ENCODE measurements at places on chromosomes 16 and 17.

GRCh38 chr16:53864819-53865493, 161.0 kb downstream of the FTO start:
- DNase-seq, result no peak

GRCh38 chr16:52492789-52493357, 54.1 kb downstream of the TOX3 start:
- no peak for DNase-seq

DNA sequence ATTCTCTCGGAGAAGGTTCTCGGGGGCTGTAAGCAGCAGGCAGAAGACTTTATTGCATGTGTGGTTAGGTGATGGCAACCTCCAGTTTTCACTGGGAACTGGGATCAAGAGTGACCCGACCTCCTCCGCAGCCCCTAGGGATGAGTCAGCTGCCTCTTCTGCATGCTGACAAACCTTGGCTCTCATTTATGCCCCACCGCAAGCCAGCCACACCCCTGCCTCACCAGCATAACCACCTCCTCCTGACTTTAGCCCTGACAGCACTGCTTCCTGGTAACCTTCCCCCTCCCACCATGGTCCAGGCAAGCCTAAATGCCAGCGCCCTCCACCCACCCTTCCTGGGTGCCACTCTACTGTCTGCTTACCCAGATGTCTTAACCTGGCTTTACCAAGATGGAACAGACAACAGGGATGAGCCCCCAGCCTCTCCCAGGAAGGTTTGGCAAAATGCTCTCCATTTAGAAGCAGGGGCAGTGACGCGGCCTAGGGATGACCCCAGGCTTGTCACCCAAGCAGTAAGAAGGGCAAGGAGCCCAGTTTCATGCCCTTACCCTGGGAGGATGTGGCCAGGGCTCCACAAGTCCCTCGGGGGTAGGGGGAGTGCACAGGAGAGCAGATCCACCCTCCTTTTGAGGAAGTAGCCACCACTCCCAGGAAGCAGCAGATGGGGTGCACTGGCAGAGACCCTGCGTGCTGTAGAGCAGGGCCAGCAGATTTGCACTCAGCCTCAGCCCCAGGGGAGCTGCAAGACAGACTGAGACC, 73.5 kb downstream of the GOSR1 start:
- DNase-seq, result no peak

DNA sequence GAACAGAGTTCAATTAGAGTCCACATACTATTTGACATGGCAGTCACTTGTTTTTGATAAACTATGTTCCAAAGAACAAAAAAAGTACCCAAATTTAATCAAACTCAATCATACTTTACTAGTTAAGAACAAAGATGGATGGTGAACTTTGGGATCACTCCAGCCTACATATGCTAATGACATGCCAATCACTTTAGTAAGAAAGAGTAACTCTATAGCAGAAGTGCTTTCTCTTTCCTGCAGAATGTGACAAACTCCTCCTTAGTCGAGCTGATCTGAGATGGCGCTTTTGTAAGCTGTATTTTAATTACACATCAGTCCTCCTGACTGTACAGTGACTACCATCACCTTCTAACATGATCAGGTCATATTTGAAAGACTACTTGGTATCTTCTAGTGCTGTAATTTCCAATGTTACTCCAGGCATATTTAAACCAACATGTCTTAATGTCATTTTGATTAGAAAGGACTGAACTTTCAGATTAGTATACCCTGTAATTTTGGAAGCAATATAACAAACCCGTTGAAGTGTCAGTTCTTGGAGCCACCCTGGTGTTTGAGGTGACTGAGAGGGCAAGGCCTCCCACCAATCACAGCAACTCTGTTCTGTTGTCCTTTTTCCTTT, 4.1 kb downstream of the NETO2 start:
- no peak for DNase-seq

- DNase-seq, result no peak
Measured at GRCh38 chr16:49834531-49835151, 21.3 kb downstream of the ZNF423 start.

DNA sequence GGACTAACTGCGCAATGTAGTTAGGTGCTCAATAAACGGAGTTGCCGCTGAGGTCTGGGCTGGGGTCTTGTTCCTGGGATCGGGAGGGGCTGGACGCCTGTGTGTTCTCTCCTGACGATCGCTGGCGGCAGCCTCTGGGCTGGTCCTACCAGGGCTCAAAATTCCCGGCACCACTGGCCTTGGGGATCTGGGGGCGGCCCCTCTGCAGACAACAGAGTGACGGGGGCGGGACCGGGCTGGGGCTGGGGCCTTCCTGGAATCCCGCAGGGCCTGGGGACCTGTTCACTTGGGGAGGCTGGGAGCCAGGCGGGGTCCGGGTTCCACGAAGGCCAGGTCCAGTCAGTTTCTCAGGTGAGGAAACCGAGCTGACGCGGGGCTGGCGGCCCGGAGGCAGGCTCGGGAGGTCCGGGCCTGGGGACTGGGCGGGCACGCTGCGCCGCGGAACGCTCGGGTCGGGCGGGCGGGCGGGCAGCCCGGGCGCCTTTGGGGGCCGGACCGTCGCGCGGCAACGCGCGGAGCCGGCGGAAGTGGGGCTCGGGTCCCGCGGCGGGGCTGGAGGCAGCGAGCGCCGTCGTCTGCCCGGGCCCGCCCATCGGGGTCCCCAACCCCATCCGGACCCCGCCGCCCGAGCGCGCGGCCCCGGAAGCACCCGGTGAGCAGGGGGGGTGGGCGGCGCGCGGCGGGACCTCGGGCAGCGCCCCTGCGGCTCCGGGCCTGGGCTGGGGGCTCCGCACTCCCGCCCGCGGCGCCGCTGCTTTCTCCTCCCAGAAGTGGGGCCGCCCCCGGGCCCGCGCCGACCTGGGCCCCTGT, at the start of gene PIGQ:
Gene PIGQ, plus strand, starts transcription at position 524 of the 810 bp plus-strand sequence. CDS start 4,107 bp downstream, outside the sequence.
- DNase-seq, result no peak

GRCh38 chr16:8645831-8646230, 24.3 kb downstream of the METTL22 start:
- DNase-seq, result no peak

GRCh38 chr17:40341808-40342503, 22.6 kb downstream of the GJD3 start:
- DNase-seq, result no peak

- DNase-seq, result no peak
Measured at GRCh38 chr17:82384730-82385481, 13.3 kb downstream of the UTS2R start.

- DNase-seq, result no peak
Measured at GRCh38 chr17:8048236-8048635, 9.4 kb downstream of the ALOX15B start.

DNA sequence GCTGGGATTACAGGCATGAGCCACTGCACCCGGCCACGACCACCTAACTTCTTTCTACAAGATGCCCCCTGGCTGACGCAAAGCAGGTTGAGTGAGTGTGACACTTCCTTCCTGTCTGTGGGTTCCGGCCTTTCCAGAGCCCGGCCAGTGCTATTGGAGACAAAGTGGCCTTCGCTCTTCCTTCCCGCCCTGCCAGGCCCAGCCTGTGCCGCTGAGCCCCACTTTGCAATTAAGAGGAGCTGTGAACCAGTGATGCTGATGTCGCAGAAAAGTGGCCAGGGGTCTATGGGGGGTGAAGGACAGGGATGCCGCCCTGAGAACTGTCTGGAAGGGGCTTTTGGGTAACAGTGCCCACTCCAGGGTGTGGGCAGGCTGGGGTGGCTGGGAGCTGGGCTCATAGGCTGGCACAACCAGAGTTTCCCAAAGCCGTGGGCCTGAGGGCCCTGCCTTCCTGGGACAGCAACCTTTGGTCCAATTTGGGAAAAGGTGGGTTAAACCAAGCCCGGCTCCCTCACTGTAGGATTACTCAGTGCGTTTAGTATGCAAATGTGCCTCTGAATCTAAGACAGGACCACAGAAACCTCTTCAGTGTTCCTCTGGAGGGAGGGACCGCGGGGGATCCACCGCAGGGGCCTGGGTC, 174.9 kb downstream of the SEC14L1 start:
- no peak for DNase-seq

DNA sequence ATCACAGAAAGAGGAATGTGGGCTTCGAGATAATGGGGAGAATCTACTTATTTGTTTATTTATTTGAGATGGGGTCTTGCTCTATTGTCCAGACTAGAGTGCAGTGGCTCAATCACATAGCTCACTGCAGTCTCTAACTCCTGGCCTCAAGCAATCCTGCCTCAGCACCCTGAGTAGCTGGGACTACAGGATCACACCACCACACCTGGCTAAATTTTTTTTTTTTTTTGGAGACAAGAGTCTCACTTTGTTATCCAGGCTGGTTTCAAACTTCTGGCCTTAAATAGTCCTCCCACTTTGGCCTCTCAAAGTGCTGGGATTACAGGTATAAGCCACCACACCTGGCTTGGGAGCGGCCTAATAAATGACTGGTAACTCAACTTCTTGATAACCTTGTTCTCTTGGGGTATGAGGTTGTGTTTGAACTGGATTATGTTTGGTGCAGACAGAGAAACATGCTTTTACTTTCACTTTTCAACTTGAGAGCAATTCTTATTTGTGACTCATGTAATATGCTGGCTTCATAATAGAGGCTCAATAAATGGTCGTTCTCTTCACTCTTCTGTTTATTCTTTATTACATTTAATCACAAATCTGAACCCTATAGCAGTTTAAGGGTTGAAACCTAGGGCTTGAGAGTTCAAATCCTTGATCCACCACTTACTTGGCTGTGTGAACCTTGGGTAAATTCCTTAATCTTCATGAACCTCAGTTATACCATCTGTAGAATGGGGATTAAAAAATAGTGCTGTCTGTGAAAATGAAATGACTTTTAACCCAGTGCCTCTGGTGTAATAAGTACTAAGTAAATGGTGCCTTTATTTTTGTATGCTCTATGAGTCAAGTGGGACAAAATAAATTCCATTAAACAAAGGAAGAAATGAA, 129.1 kb upstream of the HS3ST2 start:
- DNase-seq, result no peak

- no peak for DNase-seq
Measured at GRCh38 chr16:11994143-11995119, 17.9 kb downstream of the SNX29 start.

- DNase-seq, result no peak
Measured at GRCh38 chr17:67855504-67856324, 30.4 kb downstream of the BPTF start.

- no peak for DNase-seq
Measured at GRCh38 chr16:1290063-1290501, 19.4 kb upstream of the UBE2I start.

DNA sequence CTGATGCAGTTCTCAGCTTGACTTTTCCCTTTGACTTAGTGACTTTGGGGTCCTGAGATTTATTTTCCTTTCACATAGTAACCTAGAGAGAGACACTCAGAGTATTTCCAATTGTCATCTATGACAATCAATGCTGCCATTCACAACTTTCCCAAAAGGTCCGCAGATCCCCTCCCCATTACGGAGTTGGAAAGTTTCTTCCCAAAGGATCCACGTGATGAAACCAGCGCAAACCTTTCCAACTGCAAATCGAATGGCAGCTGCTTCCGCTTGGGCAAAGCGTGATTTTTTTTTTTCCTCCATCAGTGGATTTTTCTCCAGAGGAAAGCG, 538 bp upstream of the FCSK start:
- peak; percentile 46 for DNase-seq

DNA sequence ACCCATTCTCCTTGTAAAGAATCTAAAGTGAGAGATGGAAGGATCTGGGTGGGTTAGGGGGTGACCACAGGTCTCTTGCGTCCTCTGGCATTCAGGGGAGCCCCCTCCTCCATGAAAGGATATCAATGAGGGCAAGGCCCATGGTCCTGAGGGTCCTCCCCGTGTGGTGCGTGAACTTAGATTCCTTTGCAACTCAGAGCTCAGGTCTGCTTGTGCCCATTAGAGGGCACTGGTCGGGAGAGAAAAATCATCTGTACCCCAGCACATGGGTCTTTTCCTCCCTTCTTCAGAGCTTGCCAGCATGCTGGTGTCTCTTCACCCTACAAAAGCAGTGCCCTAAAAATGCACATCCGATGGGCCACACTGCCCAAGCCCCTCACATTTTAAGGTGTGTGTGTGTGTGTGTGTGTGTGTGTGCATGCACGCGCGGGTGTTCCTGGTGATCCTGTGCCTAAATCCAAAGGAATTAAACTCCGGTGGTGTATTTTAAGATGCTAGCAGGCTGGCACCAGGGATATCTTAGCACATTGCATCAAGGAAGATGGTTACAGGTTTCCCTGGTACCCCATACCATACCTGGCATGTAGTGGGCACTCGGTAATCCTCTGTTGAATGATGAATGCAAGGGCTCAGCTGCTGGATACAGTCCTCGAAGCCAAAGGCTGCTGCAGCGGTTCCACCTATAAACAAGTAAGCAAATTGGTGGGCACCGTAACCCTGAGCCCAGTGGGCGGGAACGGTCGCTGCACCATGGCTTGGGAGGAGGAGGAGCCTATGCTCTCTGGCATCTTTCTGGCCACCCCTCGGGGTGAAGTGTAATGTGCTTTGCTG, 4.7 kb downstream of the C1QTNF1 start:
- no peak for DNase-seq

DNA sequence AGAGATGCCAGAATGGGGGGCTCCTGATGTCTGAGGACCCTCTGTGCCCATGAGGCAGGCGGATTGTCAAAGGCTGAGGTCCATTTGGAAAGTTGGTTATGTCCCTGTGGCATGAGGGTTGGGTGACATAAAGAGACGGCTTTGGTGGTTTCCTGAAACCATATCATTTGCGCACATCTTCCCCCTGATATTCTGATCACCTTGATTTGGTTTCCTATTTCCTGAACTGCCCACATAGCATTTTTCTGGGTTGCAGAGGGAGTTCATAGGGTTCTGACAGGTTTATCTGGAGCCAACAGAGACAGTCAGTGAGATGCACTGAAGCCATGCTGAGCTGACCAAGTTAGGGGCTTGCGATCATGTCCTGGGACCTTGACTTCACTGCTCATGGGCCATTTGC, 15.7 kb upstream of the RNF222 start:
- no peak for DNase-seq

GRCh38 chr17:4573669-4574068, 10.7 kb upstream of the SMTNL2 start:
- no peak for DNase-seq

DNA sequence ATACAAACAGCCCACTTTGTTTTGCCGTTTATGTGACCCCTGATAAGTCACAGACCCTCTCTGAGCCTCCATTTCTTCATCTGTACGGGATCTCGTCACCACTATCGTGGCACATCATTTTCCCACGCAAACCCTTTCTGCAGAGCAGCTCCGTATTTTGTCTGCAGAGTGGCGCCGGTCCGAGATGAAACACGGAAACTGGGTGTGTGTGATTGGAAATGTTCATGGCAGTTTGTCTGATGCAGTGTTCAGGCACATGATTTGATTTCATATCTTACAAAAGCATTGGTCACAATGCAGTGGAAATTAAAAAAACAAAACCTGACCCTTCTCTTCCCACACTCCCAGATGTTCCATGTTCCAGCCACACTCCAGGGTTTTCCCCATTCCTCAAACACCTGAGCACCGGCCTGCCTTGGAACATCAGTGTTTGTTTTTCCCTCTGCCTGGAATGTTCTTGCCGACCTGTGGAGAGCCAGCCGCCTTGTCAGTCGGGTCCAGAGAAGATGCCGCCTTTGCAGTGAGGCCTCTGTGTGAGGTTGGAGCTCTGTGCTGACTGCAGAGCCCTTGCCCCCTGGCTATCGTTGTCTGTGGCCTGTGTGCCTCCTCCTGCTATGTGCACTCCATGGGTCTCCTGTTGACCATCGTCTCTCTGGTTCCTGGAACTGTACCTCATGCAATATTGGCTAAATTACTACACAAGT, 39.2 kb downstream of the NT5M start:
- DNase-seq, result no peak
